Fibroblast of the aortic adventitia (primary cell): ENCODE measurements at places on chromosomes 1 and 21. TPM values are rescaled to one million over a fixed set of nuclear protein-coding genes. Genes with fewer than 3 reads are reported as not detected.

Gene UMODL1
- total RNA-seq = not detected in 2 replicates

Gene TMEM200B
- total RNA-seq = 9.5 and 24.9 TPM in 2 replicates

Gene LAMC1
- total RNA-seq = 564 and 789 TPM in 2 replicates

Gene CGN
- total RNA-seq = 0.09 and 1.1 TPM in 2 replicates

Gene CDA
- total RNA-seq = 0.27 TPM in 1 of 2 replicates, not detected in the other

Gene PARK7
- 165 and 243 TPM in 2 replicates for total RNA-seq

Gene GPX7
- 10.8 and 31.0 TPM in 2 replicates for total RNA-seq

Gene CA6
- not detected in 2 replicates for total RNA-seq

Gene XKR8
- total RNA-seq = 4.9 and 5.9 TPM in 2 replicates

Gene LYSMD1
- total RNA-seq = 7.5 and 12.5 TPM in 2 replicates

Gene FAM151A
- not detected in 2 replicates for total RNA-seq

Gene HMGCS2
- not detected in 2 replicates for total RNA-seq

Gene PLEKHN1
- 0.54 TPM in 1 of 2 replicates, not detected in the other for total RNA-seq

Gene PTGER3
- total RNA-seq = 1.5 and 11.7 TPM in 2 replicates

Gene KRTAP13-2
- total RNA-seq = not detected in 2 replicates

Gene AIRE
- not detected in 2 replicates for total RNA-seq

Gene ST6GALNAC3
- 0.74 and 3.1 TPM in 2 replicates for total RNA-seq

Gene PINK1
- 38.1 and 43.0 TPM in 2 replicates for total RNA-seq

Gene FAM78B
- total RNA-seq = 0.25 and 0.27 TPM in 2 replicates

Gene FOXD3
- not detected in 2 replicates for total RNA-seq

Gene PGLYRP3
- total RNA-seq = not detected in 2 replicates

Gene GUCA2A
- total RNA-seq = not detected in 2 replicates

Gene GPR137B
- 6.8 and 14.9 TPM in 2 replicates for total RNA-seq

Gene IL10
- total RNA-seq = not detected in 2 replicates

Gene MTMR11
- total RNA-seq = 7.3 and 22.1 TPM in 2 replicates

Gene NMNAT2
- 0.49 and 3.4 TPM in 2 replicates for total RNA-seq

Gene GJC2
- 2.0 and 2.6 TPM in 2 replicates for total RNA-seq

Gene FAM163A
- not detected in 2 replicates for total RNA-seq

Gene G0S2
- total RNA-seq = 23.0 and 146 TPM in 2 replicates

Gene LCE2C
- not detected in 2 replicates for total RNA-seq

Gene CD48
- not detected in 2 replicates for total RNA-seq

Gene SUSD4
- total RNA-seq = 0.18 and 1.9 TPM in 2 replicates

Gene STIL
- total RNA-seq = 3.9 and 29.1 TPM in 2 replicates

Gene PALMD
- total RNA-seq = 2.4 and 6.0 TPM in 2 replicates

Gene RPS27
- total RNA-seq = 442 and 2,665 TPM in 2 replicates

Gene CFHR4
- under 0.01 TPM in 1 of 2 replicates, not detected in the other for total RNA-seq

Gene SLFNL1
- total RNA-seq = 0.09 and 0.57 TPM in 2 replicates

Gene HENMT1
- total RNA-seq = 4.1 and 4.5 TPM in 2 replicates

Gene ZNHIT6
- total RNA-seq = 17.9 and 18.1 TPM in 2 replicates

Gene AQP10
- not detected in 2 replicates for total RNA-seq

Gene BSND
- not detected in 2 replicates for total RNA-seq

Gene KANK4
- 0.09 and 0.16 TPM in 2 replicates for total RNA-seq

Gene PIGR
- total RNA-seq = not detected in 2 replicates

Gene SCCPDH
- 24.8 and 55.1 TPM in 2 replicates for total RNA-seq

Gene SYCP1
- total RNA-seq = not detected in 2 replicates
